SW 1271 (cell line): ENCODE measurements at places on chromosomes 1 and 21.

GRCh38 chr21:33042812-33043211 lies 17.1 kb downstream of the OLIG2 start:
- no peak for DNase-seq

DNA sequence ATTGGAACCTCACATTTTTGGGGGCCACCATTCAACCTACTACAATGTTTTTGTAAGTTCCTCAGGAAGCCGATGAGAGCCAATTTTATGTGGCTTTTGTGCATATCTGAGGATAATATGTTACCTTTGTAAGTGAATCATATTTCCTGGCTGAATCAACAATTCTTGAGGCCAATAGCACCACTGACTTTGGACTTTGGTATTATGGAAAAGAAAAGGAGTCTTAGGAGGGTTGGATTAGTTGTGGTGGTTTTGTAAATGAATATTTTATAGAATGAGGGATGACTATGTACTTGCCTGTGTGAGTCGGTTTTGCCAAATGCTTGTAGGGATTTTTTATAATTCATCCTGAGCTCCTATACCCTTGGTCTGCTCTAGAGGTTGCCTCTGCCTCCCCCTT lies 181.5 kb upstream of the HMGB4 start:
- no peak for DNase-seq

DNA sequence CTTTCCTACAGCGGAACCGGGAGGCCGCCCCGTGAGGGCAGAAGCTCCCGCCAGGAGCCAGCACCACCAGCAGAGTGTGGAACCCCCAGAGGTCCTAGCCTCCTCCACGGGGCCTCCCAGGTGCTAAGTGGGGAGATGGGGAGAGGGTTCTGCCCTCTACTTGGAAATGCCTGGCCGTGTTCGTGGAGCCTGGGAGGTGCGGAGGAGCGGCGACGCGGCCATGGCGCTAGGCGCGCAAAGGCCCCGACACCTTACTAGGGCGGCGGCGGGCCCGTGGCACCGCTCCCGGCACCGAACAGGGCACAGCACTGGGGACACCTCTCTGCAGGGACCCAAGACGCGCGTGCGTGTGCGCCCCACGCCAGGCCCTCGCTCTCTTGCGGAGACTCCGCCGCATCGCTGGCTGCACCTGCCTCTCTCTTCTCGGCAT lies 1.3 kb upstream of the CACNA1E start:
- no peak for DNase-seq

DNA sequence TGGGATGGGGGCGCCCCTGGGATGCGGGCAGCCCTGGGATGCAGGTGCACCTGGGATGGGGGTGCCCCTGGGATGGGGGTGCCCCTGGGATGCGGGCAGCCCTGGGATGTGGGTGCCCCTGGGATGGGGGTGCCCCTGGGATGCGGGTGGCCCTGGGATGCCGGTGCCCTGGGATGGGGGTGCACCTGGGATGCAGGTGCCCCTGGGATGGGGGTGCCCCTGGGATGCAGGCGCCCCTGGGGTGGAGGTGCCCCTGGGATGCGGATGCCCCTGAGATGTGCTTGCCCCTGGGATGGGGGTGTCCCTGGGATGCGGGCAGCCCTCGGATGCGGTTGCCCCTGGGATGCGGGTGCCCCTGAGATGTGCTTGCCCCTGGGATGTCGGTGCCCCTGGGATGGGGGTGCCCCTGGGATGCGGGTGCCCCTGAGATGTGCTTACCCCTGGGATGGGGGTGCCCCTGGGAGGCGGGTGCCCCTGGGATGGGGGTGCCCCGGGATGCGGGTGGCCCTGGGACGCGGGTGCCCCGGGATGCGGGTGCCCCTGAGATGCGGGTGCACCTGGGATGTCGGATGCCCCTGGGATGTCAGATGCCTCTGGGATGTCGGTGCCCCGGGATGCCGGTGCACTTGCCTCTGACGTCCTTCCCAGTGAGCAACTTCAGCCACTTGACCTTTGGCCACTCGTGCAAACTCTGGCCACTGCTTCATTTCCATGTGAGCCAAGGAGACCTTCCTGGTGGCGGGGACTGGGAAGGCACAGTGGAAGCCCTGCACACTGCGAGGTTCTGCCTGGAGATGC lies 37.3 kb upstream of the SLC19A1 start:
- DNase-seq, result no peak

DNA sequence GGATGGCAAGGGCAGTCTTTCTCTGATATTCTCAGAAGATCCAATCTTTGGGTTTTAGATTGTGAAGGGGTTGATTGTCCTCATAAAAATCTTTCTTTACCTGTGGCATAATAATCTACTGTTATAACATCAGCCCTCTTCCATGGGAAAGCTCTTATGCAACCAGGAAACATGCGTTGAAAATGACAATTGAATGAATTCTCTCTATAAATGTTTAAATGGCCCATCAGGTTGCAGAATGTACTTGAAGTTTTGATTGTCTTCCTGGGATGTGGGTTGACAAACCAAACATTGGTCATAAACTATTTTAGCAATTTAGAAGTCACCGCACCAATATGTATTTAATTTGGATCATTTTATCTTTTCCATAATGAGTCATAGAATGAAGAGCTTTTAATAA lies 31.7 kb upstream of the ITLN1 start:
- DNase-seq, result no peak

- no peak for DNase-seq
Measured at GRCh38 chr21:43333298-43334062, 93.5 kb downstream of the SIK1 start.

GRCh38 chr1:228373681-228374571 lies 32.7 kb downstream of the TRIM11 start:
- DNase-seq, result no peak
